ENCODE measurements at places on chromosomes 7 and 10. TPM values are rescaled to one million over a fixed set of nuclear protein-coding genes. Genes with fewer than 3 reads are reported as not detected.

The TRAPPC14 gene
- total RNA-seq, result 7.3 TPM

The STOX1 gene
- 0.09 TPM for total RNA-seq

The WDFY4 gene
- total RNA-seq, result 6.3 TPM

The AMPH gene
- total RNA-seq, result 0.09 TPM

The AKR1D1 gene
- total RNA-seq, result not detected

The NKX1-2 gene
- not detected for total RNA-seq

The SOSTDC1 gene
- not detected for total RNA-seq

The GPR37 gene
- total RNA-seq, result 4.7 TPM

The CLDN3 gene
- total RNA-seq, result 0.09 TPM

The ERVW-1 gene
- not detected for total RNA-seq

The EPO gene
- total RNA-seq, result not detected

The CDC14C gene
- not detected for total RNA-seq

The TEX47 gene
- total RNA-seq, result not detected

The ARMC10 gene
- 34.2 TPM for total RNA-seq

The SUGCT gene
- 3.4 TPM for total RNA-seq

The PPP1R17 gene
- total RNA-seq, result not detected

The CPN1 gene
- total RNA-seq, result not detected

The CALD1 gene
- 204 TPM for total RNA-seq

The ZCWPW1 gene
- 0.85 TPM for total RNA-seq

The PROSER2 gene
- total RNA-seq, result 5.0 TPM

The VPS37D gene
- total RNA-seq, result 4.0 TPM

The MSMB gene
- total RNA-seq, result 0.27 TPM

The CCDC6 gene
- 19.0 TPM for total RNA-seq

The ADAM12 gene
- 4.2 TPM for total RNA-seq

The TWNK gene
- total RNA-seq, result 7.6 TPM

The COL28A1 gene
- total RNA-seq, result not detected

The C10orf53 gene
- not detected for total RNA-seq

The PTPN20 gene
- not detected for total RNA-seq

The EPDR1 gene
- total RNA-seq, result 14.8 TPM

The OR2A5 gene
- not detected for total RNA-seq

The LAMB4 gene
- 0.09 TPM for total RNA-seq

The MKX gene
- total RNA-seq, result 0.09 TPM

The PITRM1 gene
- 78.4 TPM for total RNA-seq

The ZDHHC16 gene
- total RNA-seq, result 37.6 TPM

The MYH16 gene
- 0.38 TPM for total RNA-seq

The ABCB1 gene
- total RNA-seq, result 3.0 TPM

The LBX1 gene
- not detected for total RNA-seq

The TRIL gene
- total RNA-seq, result under 0.01 TPM

Measured in endothelial cell of coronary artery (primary cell).